ENCODE measurements at places on chromosomes 1 and 21.
A peak's percentile ranks its signal among the peaks of the same experiment; 100 is the strongest.

GRCh38 chr1:47216278-47217059 is 15.6 kb downstream of the TAL1 start:
- DNase-seq = no peak

GRCh38 chr1:232292818-232293217 is 337.1 kb downstream of the SIPA1L2 start:
- DNase-seq = no peak

DNA sequence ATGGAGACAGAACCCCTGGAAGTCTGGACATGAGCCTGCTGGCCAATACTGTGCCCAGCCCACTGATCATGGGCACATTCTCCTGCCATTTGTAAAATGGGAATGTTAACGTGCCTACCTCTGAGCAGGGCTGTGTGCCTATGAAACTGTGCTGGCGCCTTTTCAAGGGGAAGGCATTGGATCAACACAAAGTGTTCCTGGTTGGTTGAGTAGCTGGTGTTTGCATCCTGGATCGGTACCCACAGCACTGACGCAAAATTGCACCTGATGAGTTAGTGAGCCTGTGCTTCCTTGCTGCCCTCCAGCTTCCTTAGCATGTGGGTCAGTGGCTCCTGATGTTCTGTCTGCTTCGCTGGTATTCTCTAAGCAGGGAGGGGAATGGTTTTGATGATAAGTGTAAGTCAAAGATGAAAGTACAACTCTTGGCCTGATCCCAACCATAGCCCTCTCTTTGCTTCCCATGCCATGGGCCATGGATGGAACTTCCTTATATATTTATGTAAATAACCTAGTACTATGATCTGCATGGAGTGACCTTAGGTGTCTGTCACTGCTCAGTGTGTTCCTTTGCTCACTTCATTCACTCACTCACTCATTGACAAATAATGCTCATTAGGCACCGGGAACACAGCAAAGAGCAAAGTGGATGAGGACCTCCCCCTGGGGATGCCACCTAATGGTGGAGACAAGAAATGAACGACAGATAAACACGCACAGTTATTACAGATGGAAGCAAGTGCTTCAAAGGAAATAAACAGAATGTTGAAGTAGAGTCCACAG is 22.7 kb downstream of the MAB21L3 start:
- DNase-seq = no peak

GRCh38 chr1:186872291-186872690 is 43.5 kb downstream of the PLA2G4A start:
- DNase-seq = no peak

DNA sequence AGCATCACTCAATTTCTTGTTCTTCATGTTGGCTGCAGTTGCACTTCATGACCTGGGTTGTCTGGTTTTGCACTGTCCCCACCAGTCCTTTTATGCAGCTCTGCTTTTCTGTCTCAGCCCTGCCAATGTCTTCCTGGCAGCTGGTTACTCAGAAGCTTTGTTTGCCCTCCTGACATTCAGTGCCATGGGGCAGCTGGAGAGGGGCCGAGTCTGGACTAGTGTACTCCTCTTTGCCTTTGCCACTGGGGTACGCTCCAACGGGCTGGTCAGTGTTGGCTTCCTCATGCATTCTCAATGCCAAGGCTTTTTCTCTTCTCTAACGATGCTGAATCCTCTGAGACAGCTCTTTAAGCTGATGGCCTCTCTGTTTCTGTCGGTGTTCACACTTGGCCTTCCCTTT is 6.6 kb downstream of the PIGV start:
- no peak for DNase-seq

- peak; percentile 98 for DNase-seq
Observed at GRCh38 chr1:229204921-229205777, 65.8 kb upstream of the RAB4A start.

DNA sequence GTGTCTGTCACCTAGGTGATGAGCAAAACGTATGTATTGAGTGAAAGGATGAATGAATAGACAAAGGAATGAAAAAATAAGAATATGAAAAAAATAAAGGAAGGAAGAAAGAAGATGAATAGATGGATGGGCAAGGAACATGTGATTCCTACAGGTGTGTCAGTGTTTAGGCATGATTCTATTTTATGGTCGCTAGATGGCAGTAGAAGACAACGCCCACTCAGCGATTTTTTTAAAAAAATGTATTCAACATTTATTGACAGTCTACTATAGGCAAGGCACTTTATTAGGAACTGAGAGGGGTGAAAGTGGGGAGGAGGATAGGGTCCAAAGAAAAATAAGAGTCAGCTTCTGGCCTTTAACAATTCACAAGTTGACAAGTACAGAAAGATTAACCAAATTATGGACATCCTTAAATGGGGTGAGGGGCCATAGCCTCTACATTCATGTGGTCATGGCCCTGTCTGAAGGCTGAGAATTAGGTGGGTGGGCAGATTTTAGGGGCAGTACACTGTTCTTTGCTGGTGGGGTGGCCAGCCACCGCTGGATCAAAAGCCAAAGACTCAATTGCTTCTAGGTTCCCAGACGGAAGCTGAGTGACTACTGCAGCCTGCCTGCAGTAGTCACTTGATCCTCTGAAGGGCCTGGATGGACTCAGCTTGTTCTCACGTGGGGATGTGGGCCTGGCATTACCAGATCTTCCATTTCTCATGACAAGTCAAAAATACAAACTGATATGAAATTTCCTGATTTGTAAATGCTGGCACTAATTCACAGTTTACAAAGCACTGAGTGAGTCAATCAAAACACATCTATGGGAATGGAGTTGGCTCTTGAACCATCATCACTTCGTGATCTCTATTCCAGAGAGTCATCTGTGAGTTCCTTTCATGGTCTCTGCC is 83.9 kb downstream of the FASLG start:
- peak; percentile 61 for DNase-seq

GRCh38 chr1:96234299-96234698 is 487.3 kb upstream of the PTBP2 start:
- peak; percentile 76 for DNase-seq

DNA sequence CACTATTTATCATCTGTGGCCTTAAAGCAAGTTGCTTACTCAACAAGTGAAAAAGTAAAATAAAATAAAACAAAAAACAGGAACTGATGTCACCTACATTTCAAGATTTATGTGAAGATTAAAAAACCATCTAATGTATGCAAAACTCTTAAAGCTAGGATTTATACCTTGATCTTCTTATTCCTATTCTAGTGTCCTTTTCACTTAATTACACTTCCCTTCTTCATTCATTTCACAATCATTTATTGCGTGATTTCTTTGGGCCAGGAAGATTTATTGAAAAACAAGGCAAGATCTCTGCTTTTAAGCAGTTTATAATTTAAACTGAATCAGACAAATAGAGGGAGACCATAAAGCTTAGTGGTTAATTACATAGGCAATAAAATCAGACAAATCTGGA is 18.6 kb downstream of the PTGER3 start:
- DNase-seq = no peak

DNA sequence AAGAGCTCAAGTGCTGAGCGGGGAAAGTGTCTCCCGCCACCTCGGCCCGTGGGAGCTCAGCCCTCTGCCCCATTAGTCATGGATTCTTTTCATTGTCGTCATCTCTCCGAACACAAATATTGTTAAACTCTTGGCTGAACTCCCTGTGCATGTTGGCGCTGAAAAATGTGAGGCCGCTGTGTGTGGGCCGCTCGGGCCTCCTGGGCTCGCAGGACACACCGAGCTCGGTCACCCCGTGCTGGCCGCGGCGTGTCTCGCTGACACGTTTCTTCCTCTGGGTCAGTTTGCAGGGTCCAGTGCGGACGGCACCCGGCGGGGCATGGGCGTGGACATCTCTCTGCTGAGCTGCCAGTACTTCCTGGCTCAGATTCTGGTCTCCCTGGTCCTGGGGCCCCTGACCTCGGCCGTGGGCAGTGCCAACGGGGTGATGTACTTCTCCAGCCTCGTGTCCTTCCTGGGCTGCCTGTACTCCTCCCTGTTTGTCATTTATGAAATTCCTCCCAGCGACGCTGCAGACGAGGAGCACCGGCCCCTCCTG is 25.6 kb downstream of the SLC45A1 start:
- DNase-seq = peak; percentile 95
